ENCODE measurements at places on chromosomes 1 and 21. TPM values are rescaled to one million over a fixed set of nuclear protein-coding genes. Genes with fewer than 3 reads are reported as not detected.

The C1orf94 gene
- not detected for total RNA-seq

The S100A8 gene
- not detected for total RNA-seq

The TMEM222 gene
- total RNA-seq, result 38.4 TPM

The DFFA gene
- 28.1 TPM for total RNA-seq

The AHCYL1 gene
- 50.9 TPM for total RNA-seq

The CRNN gene
- not detected for total RNA-seq

The TNFAIP8L2 gene
- 38.4 TPM for total RNA-seq

The THEM5 gene
- not detected for total RNA-seq

The IFNAR1 gene
- 37.6 TPM for total RNA-seq

The FCRL1 gene
- total RNA-seq, result not detected

The G0S2 gene
- 0.56 TPM for total RNA-seq
